G401 (cell line): ENCODE measurements at places on chromosomes 1 and 21. TPM values are rescaled to one million over a fixed set of nuclear protein-coding genes. Genes with fewer than 3 reads are reported as not detected.

DNA sequence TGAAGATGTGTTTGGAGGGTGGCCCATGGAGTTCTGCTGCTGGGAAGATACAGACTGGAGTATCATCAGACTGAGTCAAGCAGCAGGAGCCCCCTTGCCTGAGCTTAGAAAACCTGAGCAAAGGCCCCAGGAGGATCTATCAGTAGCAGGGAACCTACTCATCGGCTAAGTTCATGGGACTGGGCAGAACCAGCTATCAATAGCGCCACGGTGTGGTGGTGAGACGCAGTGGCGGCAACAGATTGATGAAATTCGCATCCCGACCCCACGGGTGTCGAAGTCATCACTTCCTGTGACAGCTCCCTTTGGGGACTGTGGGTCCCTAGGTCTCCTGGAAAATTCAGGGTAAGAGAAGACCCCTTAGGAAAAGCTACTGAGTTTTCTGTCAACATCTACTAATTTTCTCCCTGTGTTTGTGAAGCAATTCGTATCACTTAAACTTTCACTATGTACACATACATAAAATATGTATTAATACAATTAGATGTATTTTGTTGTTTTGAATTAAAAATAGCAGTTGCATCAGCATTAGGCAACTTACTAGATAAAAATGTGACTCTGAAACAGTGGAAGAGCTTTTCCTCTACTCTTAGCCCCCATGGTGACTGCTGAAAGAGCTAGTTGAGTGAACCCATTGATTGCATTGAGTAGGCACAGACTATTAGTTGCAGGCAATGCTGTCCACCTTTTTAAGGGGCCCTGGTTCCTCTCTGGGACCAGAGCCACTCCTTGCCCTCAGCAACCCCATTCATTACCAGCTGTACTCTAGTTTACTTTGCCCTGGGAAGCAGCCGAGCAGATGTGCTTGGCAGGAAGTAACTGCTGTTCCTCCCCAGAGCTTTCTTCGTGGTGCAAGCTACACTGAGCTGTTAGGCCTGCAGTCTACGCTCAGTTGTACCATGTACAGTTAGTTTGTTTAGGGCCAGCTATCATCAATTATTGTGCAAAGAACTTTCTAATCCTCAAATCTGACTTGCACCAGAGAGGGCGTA lies 7.3 kb upstream of the CACNA1S start:
- peak; percentile 37 for DNase-seq

Gene LAMC2
- 0.61 and 0.68 TPM in 2 replicates for total RNA-seq

Gene ZMPSTE24
- total RNA-seq, result 16.1 and 36.0 TPM in 2 replicates

Gene PPFIA4
- total RNA-seq, result 2.1 and 3.4 TPM in 2 replicates

Gene AMY2A
- total RNA-seq, result not detected in 2 replicates

Gene SYPL2
- not detected in 2 replicates for total RNA-seq

DNA sequence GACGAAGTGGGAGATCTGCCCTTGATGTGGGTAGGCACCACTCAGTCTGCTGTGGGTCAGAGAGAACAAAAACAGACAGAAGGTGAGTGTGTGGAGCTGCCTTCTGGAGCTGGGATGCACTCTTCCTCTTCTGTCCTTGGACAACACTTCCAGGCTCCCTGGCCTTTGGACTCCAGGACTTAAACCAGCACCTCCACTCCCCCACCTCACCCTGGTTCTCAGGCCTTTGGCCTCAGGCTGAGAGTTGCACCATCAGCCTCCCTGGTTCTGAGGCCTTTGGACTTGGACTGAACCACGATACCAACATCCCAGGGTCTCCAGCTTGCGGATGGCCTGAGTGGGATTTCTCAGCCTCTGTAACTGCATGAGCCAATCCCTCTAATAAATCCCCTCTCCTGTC lies 68.1 kb upstream of the STUM start:
- DNase-seq, result no peak
